ENCODE measurements at places on chromosomes 2 and 18. TPM values are rescaled to one million over a fixed set of nuclear protein-coding genes. Genes with fewer than 3 reads are reported as not detected.

Gene SLC5A7
- not detected for polyA plus RNA-seq

DNA sequence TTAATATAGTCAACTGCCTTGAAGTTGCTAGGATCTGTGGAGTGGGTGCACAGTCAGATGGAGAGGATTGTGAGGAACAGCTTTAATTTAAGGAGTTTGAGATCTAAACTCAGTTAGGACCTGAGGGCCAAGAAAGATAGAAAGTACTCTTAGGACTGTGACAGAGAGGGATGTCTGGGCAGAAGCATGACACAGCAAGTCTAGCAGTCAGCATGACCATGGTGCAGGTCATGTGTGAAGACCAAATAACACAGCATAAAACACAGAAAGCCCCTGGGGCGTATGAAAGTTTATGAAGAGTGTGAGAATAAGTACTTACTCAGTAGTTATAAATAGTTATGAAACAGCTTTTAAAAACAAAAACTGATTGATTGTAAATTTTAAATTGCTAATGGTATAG is 107.2 kb downstream of the GALNT1 start:
- no peaks in the 10 kb centered on the region for H3K36me3 ChIP-seq
- peak; percentile 35 for DNase-seq
- no peak overlapping the region for H3K4me3 ChIP-seq
- H3K27ac ChIP-seq = peak overlapping the region; percentile 7

DNA sequence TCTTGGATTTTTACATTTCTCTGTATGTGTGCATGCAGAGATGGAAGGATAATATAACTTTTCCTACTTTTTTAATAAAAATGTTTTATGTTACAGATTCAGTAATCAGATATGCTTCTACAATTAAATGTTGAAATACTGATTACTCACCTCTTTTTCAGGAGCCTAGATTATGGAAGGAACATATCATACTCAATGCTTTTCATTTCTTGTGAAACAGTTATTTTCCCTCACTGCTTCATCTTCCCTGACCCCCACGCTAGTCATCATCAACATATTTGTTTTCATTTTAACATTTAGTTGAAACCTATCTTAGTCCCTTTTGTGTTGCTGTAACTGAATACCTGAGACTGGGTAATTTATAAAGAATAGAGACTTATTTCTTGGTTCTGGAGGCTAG is 190.7 kb downstream of the WDR7 start:
- H3K4me1 ChIP-seq = no peaks in the 10 kb centered on the region
- no peak overlapping the region for H3K27ac ChIP-seq
- H3K4me3 ChIP-seq = no peak overlapping the region
- H3K36me3 ChIP-seq = no peaks in the 10 kb centered on the region
- no peak for DNase-seq
- no peaks in the 10 kb centered on the region for H3K27me3 ChIP-seq

DNA sequence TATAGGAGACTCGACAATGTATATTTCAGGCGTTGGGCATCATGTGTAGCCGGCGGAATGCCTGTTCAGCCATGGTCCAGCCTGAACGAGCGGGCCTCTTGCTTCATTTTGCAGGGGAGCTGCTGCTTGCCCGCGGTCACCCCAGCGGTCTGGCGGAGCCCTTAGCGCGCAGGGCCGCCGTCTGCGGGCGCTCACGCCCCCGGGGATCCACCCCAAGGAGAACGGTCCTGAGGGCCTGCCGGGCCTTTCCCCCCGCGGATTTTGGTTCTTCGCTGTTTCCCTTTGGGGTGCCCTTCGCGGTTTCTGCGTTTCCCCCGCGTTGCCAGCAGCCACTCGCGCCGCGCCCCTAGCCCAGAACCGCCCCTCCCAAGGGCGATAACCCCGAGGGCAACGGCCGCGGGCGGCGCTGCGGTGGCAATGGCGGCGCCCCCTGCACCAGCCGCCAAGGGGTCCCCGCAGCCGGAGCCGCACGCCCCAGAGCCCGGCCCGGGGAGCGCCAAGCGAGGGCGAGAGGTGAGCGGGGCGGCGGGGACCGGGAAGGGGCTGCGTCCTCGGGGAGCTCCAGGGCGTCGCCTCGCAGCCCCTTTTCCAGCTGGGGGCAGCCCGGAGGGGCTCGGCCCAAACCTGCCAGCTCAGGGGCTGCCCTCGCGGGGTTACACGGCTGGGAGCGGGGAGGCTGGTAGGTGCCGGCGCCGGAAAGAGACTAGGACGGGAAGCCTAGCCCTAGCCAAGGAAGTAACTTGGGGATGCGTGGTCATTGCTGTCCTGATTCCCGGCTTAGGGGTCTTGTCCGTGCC is at the start of gene MFSD2B:
MFSD2B (plus strand) TSS at position 406 of the 797 bp plus-strand sequence; CDS start at position 418, 12 bp downstream.
- no peaks in the 10 kb centered on the region for H3K36me3 ChIP-seq
- H3K4me3 ChIP-seq = peak within 1 kb of the TSS; percentile 47

- H3K27me3 ChIP-seq = no peaks in the 10 kb centered on the region
- H3K27ac ChIP-seq = no peak overlapping the region
- H3K36me3 ChIP-seq = no peaks in the 10 kb centered on the region
- no peak for DNase-seq
- H3K4me3 ChIP-seq = no peak overlapping the region
- H3K4me1 ChIP-seq = no peaks in the 10 kb centered on the region
Observed at GRCh38 chr2:200147371-200147770, 159.1 kb upstream of the SPATS2L start.

DNA sequence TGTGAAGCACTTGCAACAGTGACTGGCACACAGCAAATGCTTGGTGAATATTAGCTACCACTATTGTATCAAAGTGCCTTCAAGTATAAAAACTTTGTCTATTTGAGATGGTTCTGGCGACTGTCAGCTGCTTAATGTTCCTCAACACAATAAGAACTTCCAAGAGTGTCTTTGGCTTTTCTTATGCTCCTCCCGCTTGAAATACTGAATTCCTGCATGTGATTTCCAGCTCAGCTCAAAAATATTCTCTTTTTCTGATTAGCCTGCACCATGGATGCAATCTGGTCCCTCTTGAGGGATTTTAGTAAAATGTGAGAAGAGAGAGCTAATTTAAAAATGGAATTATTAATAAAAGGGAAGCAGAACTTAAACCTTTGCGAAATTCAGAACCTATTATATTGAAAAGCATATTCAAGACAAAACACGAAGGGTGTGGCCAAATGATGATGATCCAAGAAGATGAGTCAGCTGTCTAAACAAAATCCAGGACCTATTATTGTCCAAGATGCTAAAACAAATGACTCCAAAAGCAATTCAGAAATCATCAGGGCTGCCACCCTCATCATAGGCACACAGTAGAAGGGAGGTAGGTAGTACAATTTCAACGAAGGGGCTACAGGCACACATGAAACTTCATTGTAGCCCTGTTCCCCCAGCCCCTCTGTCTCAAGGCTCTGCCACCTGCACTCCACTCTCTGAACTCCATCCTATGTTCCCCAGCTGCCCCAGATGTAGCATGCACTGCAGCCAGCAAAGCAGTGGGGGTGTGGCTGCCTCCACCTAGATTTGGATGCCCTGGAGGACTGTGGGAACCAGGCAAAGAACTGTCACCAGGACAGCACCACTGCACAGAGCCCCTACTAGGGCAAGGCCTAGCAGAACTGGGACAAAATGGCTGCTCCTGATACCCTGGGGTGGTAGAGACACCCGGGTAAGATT is 190.1 kb downstream of the ZNF385B start:
- H3K27me3 ChIP-seq = no peaks in the 10 kb centered on the region
- no peaks in the 10 kb centered on the region for H3K4me1 ChIP-seq
- H3K36me3 ChIP-seq = no peaks in the 10 kb centered on the region
- H3K4me3 ChIP-seq = no peak overlapping the region
- no peak for DNase-seq

DNA sequence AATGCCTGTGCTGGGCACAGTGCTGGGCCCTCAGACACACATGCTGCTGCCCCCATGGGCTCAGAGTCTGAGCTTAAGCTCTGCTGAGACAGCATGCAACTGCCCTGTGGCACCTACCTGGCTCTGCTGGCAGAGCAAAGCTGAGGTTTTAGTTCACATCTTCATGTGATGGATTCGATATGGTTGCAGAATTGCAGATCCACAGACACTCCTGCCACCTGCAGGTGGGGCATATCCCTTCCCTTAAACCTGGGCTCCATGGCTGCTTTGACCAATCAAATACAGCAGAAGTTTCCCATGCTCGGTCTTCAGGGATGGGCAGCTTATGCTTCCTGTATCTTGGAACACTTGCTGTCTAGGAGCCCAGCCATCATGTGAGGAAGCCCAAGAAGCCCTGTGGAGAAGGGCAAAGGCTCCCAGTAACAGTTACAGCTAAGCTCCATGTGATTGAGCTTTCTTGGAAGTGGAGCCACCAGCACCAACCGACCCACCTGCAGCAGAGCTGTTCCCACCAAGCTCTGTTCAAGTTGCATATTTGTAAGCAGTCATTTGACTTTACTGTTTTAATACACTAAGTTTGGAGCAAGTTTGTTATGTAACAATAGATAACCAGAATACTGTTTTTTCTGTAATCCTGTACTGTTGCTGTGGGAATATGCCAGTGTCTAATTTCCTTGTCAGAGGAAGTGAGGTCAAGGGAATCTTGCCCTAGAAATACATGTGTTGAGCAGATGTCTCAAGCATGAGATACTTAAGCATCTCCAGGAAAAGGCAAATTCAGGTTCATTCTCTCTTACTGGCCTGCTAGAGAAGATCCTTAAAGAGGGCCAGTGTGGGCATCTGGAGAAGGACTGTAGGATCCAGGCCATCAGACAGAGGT is 79.3 kb downstream of the SH3RF3 start:
- peaks cover 5% of the 10 kb centered on the region for H3K4me1 ChIP-seq
- DNase-seq = no peak
- H3K4me3 ChIP-seq = no peak overlapping the region
- H3K27me3 ChIP-seq = no peaks in the 10 kb centered on the region
- H3K36me3 ChIP-seq = no peaks in the 10 kb centered on the region

Gene FRZB
- polyA plus RNA-seq = not detected

GRCh38 chr2:202848813-202849212 is 22.8 kb downstream of the ICA1L start:
- no peaks in the 10 kb centered on the region for H3K36me3 ChIP-seq
- no peak overlapping the region for H3K27ac ChIP-seq
- peaks cover 11% of the 10 kb centered on the region for H3K4me1 ChIP-seq
- no peak for DNase-seq
- no peak overlapping the region for H3K4me3 ChIP-seq

Gene SCYGR4
- polyA plus RNA-seq = not detected

Gene ST8SIA5
- polyA plus RNA-seq = 0.19 TPM

Measured in GM12878 (cell line).